ENCODE measurements at places on chromosomes 2 and 18.

DNA sequence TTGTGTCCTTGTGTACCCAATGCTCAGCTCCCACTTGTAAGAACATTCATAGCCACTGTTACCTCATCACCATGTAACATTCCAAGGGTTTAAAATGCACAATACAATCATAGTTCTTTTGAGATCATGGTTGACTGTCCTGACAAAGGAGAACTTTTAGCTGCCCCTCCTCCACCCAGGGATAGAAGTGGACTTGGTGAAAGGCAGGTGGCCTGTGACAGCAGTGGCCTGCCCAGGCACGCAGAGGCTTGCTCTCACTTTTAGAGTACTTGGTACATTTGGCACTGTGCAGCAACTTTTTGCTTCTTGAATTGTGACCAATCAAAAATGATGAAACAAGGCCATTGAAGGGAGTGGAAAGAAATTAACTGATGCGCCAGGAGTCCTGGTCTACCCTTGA, 108.7 kb downstream of the ANKRD44 start:
- DNase-seq, result no peak

DNA sequence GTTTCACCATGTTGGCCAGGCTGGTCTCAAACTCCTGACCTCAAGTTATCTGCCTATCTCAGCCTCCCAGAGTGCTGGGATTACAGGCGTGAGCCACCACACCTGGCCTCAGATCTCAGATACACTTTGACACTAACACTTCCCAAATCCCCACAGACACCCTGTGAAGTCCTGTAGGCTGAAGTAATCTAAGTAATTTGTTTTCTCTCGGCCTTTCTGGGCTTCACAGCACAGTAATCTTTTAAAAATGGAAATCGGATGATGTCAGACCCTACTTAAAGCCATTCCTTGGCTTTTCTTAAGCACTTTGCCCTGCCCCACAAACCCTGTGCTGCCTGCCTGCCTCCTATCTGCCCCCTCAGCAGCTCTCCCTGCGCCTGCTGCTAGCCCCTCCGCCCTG, 16.2 kb downstream of the ATIC start:
- DNase-seq, result no peak

GRCh38 chr18:8808001-8808400, 102.6 kb downstream of the MTCL1 start:
- no peak for DNase-seq

GRCh38 chr2:111896024-111896423, 2.4 kb upstream of the MERTK start:
- no peak for DNase-seq

DNA sequence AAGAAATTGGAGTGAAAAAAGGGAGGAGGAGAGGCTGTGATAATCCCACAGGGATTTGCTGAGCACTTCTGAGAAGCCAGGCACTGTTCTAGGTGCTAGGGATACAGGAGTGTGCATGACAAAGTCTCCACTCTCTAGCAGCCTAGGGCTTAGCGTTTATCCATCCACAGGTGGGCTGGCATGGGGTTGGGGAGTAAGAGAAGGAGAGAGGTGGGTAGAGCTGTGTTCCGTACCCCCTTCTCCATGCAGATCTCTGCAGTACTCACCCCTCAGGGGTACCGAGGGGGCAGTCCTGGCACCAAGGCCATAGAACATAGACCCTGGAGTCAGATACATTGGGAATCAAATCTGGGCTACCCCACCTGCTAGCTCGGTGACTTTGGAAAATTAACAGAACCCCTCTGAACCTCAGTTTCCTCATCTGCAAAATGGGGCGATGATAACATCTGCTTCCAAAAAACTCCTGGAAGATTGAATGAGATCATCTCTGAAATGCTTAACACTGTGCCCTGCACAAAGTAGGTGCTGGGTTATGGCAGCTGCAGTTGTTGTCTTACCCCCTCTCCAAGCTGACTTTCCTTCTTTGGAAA, 18.6 kb downstream of the FOSL2 start:
- no peak for DNase-seq

DNA sequence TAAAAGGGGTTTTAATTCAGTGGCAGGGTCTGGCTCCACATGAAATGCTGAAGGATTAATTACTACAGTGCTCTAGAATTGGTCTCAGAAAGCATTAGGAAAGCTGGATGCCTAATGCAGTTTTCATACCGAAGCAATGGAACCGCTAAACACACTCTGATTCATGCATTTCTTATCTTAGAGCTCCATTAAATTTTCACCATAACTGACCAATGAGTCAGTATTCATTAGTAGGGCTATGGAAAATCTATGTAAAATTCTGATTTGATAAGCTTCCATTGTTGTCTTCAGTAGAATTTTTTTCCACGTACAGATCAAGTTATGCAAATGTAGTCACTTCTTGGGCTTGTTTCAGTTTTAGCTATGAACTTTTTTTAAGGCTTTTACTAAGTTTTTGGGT, 359.9 kb downstream of the ARHGAP15 start:
- no peak for DNase-seq

DNA sequence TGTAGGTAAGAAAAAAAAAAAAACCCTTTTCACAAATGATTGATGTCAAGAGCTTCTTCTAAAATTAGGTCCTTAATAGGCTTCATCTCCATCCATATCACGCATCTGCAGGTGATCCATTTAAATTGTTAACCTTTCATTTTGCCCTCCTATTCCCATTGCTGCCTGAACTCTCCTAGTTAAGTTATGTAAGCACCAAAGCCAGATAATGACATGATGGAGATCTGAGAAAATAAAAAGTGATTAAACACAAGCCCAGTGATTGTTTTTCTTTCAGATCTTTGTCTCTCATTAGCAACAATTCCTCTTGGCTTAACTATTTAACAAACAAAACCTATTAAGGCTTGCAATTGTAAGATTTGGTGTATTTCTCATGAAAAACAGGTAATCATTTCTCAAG, 20.0 kb downstream of the LANCL1 start:
- peak; percentile 78 for DNase-seq

Data from NCI-H748 treated with DMSO at 0.1 percent for 48 hours (cell line).